Femur (tissue), 1 donor: ENCODE measurements at places on chromosomes 16 and 17.

- DNase-seq, result no peak
These were observed 33.2 kb downstream of the USP32 start for GRCh38 chr17:60358606-60359225.

- DNase-seq, result peak; percentile 53
These were observed 17.3 kb upstream of the HEXD start for GRCh38 chr17:82400830-82401229.

DNA sequence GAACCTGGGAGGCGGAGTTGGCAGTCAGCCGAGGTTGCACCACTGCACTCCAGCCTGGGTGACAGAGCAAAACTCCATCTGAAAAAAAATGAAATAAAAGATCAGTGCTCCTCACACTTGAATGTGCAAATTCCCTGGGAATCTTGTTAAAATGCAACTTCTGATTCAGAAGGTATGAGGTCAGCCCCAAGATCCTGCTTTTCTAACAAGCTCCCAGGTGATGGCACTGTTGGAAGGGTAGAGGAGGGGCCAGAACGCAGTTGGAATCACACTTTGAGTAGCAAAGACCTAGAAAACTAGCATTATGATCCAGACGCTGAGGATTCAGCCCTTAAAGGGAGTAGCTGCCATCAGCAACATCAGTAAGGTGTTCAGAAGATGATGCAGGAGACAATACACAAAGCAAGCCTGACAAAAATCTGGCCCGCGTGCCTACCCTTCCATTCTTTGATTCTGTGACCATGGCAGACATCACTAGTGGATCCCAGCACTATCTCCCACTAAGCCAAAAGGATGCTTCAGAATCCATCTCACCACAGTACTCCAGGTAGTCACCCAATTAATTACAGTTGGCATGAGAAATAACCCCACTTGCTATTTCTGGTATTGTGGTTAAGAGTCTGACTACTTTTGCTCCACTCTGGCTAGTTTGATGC is 33.1 kb upstream of the MEIOC start:
- no peak for DNase-seq

DNA sequence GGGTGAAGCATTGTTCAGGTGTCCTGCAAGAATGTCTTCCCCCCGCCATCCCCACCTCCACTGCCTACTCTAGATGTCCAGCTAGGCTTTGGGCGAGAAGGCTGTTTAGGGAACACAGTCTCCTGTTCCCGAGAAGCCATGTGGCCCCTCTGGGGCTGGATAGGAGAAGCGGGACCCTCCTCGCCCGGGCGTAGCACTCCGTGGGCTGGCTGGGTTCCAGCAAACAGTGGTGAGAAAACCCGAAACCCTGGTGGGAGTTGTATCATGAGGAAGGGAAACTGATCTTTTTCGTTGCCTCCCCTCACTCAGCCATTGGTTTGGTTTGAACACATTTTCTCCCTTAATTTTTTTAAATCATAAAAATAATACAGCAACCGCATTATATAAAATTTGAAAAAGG is 56.6 kb downstream of the IRF8 start:
- no peak for DNase-seq

DNA sequence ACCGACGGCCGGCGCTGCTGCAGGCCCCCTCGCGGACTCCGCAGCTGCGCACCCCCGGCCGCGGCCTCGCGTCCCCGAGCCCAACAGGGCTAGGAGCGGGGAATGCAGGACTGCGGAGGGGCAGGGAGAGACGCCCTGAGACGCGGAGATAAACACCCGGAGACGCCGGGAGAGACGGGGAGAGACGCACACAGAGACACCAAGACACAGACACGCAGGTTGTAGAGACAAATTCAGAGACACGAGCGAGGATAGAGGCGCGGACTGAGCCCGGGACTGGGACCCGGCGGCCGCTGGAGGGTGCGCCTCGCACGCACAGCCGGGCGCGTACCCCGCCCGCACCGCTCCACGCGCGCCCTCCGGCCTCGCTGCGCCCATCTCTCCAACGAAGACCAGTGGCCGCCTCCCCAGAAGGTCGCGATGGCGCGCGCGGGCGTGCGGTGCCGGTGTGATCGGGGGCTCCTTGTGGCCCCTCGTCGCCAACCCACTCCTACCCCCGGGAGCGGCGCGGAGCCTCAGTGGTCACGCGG is 902 bp downstream of the STAC2 start:
- DNase-seq, result no peak

DNA sequence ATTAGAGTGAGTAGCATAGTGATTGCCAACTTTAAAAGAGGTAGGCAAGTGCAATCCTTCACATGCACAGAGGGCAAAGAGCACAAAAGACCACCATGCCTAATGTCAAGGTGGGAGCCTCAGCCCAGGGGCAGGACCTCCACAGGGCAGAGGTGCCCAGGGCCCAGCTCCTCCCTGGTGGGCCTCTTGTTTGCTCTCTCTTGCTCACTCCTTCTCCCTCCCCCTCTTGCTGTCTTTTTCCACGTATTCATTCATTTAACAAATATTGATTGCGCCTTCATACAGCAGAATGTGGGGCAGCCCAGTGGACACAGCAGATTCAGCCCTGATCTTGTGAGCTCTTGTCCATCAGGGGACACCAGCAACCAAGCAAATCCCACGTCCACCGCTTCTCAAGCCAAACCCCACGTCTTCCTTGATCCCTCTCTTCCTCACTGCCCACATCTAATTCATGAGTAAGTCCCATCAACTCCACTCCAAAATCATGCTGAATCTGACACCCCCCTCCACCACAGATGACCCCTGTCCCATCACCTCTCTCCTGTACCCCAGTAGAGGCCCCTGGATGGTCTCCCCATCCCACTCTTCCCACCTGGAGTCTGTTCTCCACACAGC is 44.1 kb upstream of the RPL38 start:
- no peak for DNase-seq

DNA sequence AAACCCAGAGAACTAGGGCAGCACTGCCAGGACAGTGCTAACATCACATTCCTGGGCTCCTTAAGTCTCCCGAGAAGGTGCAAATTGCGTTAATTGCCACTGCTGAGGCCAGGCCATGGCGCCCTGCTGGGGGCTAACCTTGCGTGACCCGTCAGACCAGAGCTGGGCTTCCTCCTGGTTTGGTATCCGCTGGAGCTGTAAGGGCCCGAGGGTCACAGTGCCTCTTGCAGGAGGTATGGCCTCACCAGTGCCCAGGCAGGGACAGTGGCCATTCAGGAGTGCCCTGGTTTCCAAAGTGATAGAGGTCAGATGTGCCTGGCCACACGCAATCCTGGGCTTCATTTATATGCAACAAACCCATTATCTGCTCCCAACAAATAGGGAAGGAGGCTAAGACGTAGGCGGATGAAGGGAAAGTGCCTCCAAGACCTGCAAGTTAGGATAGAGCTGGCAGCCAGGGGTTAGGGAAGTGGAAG is 17.7 kb upstream of the ADCY9 start:
- DNase-seq, result no peak
